ENCODE measurements at places on chromosomes 2 and 18.

DNA sequence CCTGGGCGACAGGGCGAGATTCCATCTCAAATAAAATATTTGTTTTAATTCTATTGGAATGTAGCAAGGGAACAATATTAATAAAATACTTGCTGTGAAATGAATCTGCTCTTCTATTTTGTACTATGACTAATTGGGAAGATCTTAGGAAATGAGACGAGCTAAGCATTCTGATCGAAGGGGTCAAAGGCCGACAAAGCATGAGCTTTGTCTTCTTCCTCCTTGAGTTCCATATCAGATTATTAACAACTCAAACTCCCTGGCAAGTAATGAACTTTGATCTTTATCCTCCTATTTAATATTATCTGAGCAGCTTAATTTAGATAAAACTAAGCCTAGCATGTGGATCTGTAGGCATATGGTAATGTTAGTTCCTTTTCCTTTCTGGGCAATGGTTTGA, 15.5 kb downstream of the GEMIN6 start:
- no peak for DNase-seq

DNA sequence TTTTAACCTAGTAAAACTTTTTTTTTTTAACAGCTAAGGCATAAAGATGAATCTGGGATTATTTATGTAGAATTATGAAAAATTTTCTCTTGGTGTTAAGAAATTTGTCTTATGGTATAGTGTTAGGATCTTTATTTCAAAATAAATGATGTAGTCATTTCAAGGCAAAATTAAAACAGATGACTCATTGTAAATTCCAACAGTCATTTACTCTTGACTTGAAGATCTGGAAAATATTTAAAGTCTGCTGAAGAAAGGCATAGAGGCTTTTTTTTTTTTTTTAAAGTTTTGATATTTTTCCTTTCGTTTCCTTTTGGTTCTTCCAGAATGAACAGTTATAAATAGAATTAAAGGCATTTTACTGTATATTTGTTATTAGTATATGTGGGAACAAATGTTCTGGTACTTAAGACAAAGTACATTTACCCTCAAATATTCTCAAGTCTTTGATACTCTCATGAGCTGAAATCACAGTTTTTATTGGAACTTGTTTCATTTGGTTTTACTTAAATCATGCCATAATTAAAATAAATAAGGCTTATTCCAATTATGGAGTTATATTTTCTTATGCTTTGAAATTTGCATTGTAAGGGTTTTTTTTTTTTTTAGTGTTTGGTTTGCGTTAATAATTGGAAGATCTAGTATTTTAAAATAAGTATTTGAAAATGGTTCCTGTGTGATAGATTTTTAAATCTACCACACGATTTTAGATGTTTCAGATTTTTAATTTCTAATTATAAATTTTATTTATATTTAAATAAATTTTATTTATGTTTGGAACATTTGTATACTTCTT, 29.9 kb downstream of the GLS start:
- DNase-seq: peak; percentile 57

GRCh38 chr2:239258248-239258647, 142.6 kb downstream of the HDAC4 start:
- DNase-seq: no peak

GRCh38 chr18:23377669-23378301, 75.3 kb upstream of the RIOK3 start:
- peak; percentile 84 for DNase-seq

DNA sequence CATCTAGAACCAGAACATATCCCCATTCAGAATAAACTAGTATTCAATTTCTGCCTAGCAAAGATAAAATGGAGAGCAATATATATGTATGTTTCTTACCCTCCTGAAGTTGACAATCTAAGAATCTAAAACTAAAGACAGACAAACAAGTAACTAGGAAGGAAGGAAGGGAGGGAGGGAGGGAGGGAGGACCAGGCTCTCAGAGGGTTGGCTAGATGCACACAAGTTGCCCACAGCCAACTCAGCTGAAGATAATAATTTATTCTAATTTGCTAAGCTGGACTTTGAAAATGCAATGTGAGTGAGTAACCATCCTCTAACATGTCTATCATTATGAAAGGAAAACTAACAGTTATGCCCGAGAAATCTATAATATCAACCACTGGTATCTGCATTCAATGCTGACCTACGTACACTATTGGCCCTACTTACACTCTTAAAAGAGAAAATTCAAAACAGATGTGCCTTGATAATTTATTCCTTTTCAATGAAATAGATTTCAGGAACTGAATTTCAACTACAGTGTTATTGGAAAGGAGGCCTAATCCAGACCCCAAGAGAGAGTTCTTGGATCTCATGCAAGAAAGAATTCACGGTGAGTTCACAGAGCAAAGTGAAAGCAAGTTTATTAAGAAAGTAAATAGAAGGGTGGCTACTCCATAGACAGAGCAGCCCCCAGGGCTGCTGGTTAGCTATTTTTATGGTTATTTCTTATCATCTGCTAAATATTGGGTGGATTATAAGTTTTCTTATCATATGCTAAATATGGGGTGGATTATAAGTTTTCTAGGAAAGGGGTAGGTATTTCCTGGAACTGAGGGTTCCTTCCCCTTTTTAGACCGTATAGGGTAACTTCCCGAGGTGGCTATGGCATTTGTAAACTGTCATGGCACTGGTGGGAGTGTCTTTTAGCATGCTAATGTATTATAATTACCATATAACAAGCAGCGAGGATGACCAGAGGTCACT, 288.5 kb upstream of the SLC39A10 start:
- DNase-seq: no peak

- DNase-seq: no peak
These were observed 45.8 kb upstream of the SMIM21 start for GRCh38 chr18:75473316-75473715.

DNA sequence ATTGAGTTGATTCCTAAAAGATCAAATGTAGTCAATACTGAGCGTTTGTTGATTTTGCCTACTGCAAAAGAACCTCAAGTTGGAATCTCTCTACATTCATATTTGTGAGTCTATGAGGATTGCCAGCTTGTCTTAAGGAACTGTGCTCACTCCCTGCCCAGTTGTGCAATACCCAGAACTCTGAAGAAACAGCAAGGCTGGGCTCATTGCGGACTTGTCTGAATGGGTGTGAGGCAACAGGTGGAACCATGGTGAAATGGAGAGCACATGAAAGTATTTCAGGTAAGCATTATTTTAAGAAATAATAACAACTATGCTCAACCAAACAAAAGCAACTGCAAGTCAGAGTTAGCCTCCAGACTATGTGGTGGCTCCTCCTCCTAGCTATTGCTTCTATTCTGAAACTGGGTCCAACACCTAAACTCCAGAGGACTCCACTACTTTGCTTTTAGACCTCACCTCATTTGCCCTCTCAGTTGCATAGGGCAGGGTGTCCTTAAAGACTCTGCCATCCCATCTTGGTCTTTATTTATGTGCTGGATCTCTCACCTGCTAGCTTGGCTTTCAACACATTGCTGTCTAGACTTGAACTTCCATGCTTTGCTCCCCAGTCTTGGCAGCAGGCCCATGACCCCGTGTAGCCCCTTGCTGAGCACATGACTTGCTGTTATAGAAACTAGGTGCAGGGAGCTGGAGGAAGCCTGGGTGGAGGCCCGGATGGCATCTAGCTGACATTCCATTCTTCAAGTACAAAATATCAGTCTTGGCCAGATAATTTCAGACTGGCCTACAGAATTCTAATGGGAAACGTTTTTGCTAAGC, 94.8 kb upstream of the ARL5A start:
- DNase-seq: peak; percentile 1

GRCh38 chr2:176187200-176187898, 1.1 kb upstream of the HOXD1 start:
- DNase-seq: no peak

DNA sequence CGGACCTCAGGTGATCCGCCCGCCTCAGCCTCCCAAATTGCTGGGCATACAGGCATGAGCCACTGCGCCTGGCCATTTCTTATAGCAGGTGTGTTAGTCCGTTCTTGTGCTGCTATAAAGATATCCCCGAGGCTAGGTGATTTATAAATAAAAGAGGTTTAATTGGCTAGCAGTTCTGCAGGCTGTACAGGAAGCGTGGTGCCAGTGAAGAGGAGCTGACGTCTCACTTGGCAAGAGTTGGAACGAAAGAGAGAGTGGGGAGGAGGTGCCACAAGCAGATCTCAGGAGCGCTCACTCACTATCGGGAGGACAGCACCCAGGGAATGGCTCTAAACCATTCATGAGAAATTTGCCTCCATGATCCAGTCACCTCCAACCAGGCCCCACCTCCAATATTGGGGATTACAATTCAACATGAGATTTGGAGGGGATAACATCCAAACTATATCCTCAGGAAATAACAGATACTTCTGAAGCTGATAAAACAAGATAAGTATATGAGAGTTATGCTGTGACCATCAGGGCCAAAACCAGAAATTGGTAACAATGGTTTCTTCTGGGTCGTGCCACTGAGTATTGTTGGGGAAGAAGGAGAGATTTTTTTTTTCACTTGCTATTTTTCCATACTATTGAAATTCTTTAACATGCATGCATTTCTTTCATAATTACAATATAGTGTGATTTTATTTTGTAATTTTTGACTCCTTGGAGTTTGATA, 7.4 kb upstream of the RMC1 start:
- no peak for DNase-seq

GRCh38 chr2:10283106-10284062, 19.3 kb upstream of the HPCAL1 start:
- peak; percentile 82 for DNase-seq

DNA sequence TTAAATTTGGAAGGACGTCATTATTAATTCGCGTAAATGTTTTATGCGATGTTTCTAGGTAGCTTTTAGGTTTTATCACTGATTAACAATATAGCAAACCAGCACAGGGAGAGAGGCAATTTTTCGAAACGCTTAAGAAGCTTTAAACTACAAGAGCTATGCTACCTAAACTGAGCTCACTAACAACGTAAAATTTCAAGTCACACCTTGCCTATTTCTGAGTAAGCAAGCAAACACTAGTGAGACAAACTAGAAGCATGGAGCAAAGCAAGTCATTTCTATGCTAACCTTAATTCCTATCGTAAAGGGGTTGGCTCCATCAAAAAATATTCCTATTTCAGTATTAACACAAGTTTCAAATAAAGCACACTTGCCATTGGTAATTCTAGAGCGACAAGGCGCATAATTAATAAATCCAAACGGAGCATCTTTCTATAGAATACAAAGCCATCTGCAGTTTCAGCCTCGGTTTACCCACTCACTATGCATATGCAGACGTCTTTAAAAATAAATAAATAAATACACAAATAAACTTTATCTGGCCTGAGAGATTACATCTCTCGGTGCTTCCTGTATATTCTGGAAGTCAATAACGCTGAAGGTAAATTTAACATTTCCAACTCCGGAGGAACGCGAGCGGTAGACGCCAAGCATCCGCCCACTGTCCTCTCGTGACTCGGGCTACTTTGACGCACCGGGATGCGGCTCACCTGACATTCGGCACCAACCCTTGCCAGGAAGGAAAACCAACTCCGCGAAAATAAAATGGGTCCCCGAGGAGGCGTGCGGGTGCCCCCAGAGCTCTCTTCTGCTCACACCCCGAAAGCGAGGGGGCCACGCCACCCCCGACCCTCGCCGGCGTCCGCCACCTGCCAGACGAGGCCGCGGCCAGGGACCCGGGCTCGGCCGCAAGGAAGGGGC, 947 bp downstream of the ITSN2 start:
- no peak for DNase-seq

- DNase-seq: peak; percentile 69
These were observed 151.6 kb downstream of the FSHR start for GRCh38 chr2:49002750-49003149.

DNA sequence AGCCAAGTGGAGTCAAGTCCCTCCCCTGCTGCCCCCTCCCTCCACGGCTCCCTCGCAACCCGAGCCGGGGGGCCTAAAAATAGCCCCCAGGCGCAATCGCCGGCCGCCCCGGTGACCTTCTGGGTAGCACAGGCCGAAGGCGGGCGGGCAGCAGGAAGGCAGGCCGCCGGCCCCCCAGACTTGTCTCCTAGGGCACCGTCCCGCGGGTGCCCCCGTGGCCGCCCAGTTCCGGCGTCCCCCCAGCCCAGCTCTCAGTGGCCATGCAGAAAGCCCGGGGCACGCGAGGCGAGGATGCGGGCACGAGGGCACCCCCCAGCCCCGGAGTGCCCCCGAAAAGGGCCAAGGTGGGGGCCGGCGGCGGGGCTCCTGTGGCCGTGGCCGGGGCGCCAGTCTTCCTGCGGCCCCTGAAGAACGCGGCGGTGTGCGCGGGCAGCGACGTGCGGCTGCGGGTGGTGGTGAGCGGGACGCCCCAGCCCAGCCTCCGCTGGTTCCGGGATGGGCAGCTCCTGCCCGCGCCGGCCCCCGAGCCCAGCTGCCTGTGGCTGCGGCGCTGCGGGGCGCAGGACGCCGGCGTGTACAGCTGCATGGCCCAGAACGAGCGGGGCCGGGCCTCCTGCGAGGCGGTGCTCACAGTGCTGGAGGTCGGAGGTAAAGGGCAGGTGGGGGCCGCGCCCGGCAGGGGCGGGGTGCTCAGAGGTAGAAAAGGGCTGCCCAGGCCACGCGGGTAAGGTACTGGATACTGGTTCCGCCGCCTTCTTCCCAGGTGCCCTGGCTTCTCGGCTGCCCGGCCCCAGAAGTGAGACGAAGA, at the start of gene SPEG:
Gene SPEG, plus strand, starts transcription at position 126 of the 808 bp plus-strand sequence. Its CDS starts 135 bp downstream, at position 261.
- DNase-seq: no peak

GRCh38 chr2:68860111-68860510, 11.1 kb downstream of the BMP10 start:
- DNase-seq: no peak

GRCh38 chr2:65326276-65326675, 98.6 kb downstream of the ACTR2 start:
- no peak for DNase-seq

- no peak for DNase-seq
These were observed 75.8 kb upstream of the ARL5A start for GRCh38 chr2:151904021-151904420.

DNA sequence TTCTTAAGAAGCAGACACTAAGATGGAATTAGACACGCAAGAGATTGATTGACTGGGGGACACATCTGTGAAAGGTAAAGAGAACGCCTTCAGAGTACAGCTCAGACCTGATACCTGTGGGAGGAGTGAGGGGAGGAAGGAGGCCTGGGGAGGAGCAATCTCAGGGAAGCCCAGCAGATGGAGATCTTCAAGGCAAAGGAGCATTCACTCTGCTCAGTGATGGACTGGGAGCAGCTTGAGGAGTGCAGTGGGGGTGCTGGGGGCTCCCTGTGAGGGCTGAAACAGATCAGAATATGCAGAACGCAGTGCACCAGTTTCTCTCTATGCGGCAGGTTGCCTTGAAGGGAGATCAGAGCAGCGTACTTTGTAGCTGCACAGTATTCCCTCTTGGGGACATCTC, 103.7 kb upstream of the ATP8B1 start:
- no peak for DNase-seq

DNA sequence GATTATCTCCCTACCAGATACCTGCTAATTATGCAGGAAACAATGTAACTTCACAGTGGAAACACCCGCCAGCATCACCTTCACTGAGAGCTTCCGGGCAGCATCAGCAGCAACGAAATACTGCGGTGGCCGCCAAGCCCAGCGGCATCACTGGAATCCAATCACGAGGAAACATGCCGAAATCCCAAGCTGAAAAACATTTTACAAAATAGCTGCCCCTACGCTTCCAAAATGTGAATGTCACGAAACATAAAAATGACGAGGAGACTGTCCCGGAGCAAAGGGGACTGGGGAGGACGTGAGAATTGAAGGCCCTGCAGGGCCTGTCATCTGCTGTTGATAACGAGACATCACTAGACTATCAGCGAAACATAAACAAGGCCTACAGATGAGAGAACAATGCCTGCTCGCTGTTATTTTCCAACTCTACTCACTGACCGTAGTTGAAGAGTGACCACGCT, 82.6 kb downstream of the HDAC4 start:
- DNase-seq: no peak
